Dermis blood vessel endothelial cell (primary cell): ENCODE measurements at places on chromosomes 5 and 9. TPM values are rescaled to one million over a fixed set of nuclear protein-coding genes. Genes with fewer than 3 reads are reported as not detected.

GRCh38 chr5:61332358-61332749, 296 bp downstream of the ZSWIM6 start:
- peak; percentile 47 for DNase-seq

ZNF879 gene
- total RNA-seq: 4.4 and 6.8 TPM in 2 replicates

DNA sequence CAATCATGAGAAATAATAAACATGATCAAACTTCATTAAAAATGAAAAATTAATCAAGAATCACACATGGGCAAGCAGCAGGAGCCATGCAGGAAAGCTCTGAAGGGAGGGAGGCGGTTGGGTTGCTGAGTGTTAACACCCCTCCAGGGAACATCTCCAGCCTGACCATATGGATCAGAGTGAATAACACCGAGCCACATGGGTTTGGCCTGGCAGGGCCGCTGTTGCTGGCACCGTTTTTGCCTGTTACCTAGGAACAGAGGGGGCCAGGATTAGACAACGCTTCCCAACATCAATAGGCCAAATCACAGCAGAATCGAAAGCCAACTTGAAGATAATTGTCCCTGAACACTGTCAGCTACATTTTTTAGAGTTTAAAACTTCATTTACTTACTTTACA, 160.2 kb downstream of the DENND1A start:
- no peak for DNase-seq

BHMT gene
- total RNA-seq: 0.28 TPM in 1 of 2 replicates, not detected in the other

- peak; percentile 93 for DNase-seq
These were observed 77.6 kb upstream of the SAP30L start for GRCh38 chr5:154368041-154368800.

MUSK gene
- total RNA-seq: not detected in 2 replicates

TCF7 gene
- total RNA-seq: 0.19 and 0.34 TPM in 2 replicates

GRCh38 chr5:57953792-57954191, 471.2 kb upstream of the ACTBL2 start:
- DNase-seq: no peak

ANXA2R gene
- total RNA-seq: 7.7 and 7.8 TPM in 2 replicates
